Amniotic stem cell (primary cell): ENCODE measurements at places on chromosomes 1 and 21.

DNA sequence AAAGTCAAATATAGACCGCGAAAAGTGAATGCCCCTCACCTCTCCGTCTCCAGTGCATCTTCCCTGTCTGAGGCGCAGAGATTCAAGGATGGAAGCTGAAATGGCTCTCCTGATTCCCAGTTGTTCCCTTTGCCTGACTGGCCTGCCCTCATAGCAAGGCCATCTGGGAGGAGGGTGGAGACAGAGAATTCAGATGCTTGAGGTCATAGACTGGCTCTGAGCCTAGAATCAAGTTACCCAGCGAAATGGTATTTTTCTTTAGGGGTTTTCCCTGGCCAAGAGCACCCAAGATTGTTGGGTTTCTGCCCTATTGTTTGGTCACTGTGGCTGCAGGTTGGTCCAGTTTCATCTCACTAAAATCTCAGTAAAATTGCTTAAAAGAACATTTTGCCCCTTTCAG lies 7.2 kb downstream of the METTL13 start:
- peak; percentile 43 for DNase-seq

DNA sequence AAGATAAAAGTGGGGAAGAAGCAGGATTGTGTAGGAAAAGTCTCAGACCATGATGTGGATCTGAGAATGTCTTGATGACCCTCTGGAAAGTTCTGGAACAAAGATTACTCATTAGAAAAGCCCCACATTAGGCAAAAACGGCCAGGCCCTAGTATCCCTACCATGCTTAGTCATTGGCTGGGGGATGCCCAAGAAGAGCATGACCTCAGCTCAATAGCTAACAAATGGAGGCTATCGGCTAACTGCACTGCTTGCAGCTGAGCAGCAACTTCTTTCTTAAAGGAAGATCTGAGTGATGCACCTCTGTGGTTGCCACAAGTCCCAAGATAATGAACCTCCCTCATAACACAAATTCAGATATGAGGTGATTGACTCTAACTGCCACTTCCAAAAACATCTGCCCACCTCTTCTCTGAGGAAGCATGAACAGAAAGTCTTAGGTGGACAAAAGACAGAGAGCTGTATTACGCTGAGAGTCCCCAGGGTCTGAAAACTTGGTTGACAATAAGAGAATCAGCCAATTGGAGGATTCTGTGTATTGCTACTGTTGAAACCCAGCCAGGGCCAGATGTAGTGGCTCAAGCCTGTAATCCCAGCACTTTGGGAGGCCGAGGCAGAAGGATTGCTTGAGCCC lies 64.6 kb upstream of the AK4 start:
- DNase-seq: no peak

DNA sequence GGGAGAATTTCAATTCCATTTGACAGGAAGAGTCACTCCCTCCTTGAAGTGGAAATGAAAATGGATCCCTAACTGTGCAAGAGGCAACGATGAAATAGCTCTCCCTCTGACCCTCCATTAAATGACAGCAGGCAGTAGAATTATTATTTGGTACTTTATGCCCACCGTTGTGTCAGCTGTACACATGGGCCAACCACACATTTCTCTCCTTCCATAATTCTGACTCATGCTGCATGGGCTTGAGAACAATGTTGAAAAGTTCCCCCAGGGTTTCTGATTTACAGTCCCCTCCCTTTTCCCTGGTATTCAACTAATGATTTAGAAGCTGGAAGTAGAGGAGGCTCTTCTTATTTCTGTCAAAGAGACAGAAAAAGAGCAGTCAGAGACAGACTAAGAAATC lies 103.5 kb downstream of the RGS7 start:
- DNase-seq: peak; percentile 23

GRCh38 chr1:206608108-206608698 lies 4.1 kb downstream of the EIF2D start:
- DNase-seq: no peak

DNA sequence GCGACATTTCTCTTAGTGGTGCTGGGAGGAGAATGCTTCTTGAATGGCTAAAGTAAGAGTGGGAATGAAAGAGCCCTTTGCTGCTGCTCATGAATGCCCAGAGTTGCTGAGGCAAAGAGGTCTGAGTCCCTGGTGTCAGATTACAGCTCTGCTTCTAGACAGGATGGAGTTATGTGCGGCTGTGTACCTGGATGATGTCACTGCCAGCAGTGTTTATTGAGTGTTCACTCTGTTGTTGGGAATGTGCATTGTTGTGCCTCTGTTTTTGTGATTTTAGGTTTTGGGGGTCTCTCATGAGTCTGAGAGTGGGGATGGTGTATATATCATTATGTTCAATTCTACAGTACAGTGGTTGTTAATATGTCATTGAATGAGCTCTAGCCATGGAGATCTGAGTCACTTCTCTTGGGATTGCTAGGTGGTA lies 2.7 kb downstream of the CDC14A start:
- DNase-seq: no peak
